ENCODE measurements at places on chromosomes 11 and 22. TPM values are rescaled to one million over a fixed set of nuclear protein-coding genes. Genes with fewer than 3 reads are reported as not detected.

Gene ANO9
- total RNA-seq: 109 TPM

Gene C11orf91
- total RNA-seq: 0.45 TPM

Gene LMNTD2
- 10.3 TPM for total RNA-seq

Gene PNPLA5
- not detected for total RNA-seq

Gene NAALADL1
- 7.7 TPM for total RNA-seq

Gene GPHA2
- total RNA-seq: 0.49 TPM

Gene CDC42EP2
- total RNA-seq: not detected

Gene TREH
- not detected for total RNA-seq
